Posterior vena cava (tissue), 2 donors: ENCODE measurements at places on chromosomes 4 and X. TPM values are rescaled to one million over a fixed set of nuclear protein-coding genes. Genes with fewer than 3 reads are reported as not detected.
A peak's percentile ranks its signal among the peaks of the same experiment; 100 is the strongest.

GSX2 gene
- total RNA-seq: not detected

SNX12 gene
- total RNA-seq: 59.3 TPM

- no peak for DNase-seq
Observed at GRCh38 chr4:142598132-142598531, 248.0 kb downstream of the INPP4B start.

SH3BGRL gene
- total RNA-seq: 227 TPM

DNA sequence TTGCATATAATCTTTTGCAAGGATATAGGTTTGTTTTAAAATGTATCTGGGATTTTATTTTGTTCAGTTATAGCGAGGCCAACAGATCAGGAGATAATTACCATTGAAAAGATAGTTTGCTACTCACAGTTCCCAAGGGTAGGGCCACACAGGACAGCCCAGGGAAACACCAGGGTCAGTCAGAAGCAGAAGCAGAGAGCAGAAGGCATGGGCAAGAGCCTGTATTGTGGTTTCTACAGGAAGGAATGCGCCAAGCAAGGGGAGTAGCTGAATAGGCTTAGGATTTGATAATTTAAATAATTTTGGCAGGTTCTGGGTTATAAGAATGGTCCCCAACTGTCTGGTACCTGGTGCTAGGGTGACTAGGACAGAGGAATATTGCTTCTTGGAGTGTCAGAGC is 61.6 kb downstream of the SYNPO2 start:
- no peak for DNase-seq

ZNF732 gene
- total RNA-seq: 0.19 TPM

SLC34A2 gene
- 0.19 TPM for total RNA-seq

DNA sequence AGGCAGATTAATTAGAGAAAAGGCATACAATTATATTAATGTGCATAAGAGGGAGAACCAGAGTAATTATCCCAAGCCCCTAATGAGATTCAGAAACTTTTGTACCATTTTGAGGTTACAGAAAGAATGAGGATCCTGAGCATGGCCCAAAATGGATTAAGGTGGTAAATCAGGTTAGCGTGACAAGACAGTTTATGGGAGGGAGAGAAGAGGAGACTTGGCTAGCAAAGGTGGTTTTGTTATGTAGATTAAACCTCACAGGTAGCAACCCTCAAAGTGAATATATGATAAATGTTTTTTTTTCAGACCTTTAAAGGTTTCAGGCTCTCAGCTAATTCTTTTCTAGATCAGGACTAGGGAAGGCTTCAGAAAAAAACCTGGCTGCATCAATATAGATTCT is 781.8 kb downstream of the FAM133A start:
- DNase-seq: no peak

DMP1 gene
- not detected for total RNA-seq

GRCh38 chrX:108435261-108435660 is 3.0 kb downstream of the COL4A6 start:
- DNase-seq: no peak

DNA sequence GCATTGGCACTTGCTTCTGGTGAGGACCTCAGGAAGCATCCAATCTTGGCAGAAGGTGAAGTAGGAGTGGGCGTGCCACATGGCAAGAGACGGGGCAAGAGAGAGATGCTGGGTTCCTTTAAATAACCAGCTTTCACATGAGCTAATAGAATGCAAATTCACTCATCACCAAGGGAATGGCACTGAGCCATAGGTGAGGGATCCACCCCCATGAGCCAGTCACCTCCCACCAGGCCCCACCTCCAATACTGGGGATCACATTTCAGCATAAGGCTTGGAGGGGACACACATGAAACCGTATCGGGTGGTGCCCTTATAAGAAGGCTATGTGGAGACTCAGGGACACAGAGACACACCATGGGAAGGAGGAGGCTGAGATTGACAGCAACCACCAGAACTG is 140.0 kb upstream of the MSX1 start:
- DNase-seq: no peak

DNA sequence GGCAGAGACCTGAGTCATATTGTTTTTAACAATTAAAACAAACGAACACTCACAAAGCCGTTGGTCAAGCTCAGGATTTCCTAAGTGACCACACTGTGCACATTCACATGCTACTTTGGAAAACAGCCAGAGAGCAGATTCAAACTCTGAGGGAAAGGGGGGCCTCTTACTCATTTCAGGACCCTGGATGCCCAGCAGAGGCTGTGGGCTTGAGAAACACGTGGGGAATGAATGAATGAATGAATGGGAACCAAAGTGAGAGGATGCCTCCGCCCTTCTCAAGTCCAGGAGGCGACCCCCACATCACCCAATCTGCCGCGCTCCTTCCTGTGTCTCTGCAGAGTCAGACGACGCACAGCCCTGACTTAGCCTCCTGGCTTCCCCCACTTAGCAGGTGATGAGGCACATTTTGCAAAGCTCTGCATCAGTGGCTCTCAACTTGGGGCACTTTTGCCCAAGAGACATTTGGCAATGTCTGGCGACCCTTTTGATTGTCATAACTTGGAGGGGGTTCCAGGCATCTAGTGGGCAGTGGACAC is 76.0 kb downstream of the ABLIM2 start:
- DNase-seq: peak; percentile 58

TCEAL5 gene
- 0.33 TPM for total RNA-seq

ARR3 gene
- total RNA-seq: not detected

TEX13B gene
- not detected for total RNA-seq

DNA sequence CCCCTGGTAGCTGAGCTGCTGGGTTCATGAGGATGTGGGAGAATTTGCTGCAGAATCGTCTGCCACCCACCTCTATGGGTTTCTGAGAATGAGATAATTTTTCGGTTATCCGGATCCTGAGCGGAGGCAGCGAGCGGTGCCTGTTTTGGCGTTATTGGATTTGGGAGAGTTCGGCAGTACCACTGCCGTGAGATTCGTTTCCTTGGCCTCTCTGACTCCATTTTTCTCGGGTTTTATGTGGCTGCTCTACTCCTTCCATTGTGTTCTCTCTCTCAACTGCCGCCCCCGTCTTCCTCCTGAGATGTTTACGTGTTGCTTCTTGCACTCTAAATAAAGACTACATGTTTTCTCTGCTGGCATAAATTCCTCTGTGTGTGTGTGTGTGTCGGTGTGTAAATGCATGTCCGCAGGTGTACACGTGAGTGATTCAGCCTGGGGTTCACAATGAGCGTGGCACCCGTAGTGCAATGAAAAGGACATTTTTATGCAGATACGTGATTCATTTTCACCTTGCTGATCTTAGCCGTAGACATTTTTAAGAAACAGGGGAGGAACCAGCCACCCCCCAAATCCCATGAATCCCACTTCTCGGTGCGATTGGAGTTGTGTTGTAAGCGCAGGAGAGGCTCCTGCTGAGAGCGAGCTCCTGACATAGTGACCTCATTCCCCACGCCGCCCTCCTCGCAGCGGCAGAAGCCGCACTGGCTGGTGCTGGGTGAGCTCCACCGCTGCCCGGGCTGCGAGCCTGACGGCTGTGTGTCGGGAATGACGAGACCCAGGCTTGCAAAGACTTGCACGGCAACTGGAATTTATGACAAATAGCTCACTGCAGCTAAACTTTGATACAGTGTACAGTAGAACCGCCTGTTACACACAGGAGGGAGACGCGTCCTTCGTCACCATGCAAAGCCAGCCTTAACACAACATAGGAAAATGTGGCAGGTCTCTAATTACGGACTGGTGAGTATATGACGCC is 82.2 kb downstream of the STOX2 start:
- DNase-seq: no peak

ZFX gene
- 69.9 TPM for total RNA-seq

ARX gene
- not detected for total RNA-seq

GRCh38 chr4:53075162-53075785 is 213.2 kb downstream of the RASL11B start:
- no peak for DNase-seq

DNA sequence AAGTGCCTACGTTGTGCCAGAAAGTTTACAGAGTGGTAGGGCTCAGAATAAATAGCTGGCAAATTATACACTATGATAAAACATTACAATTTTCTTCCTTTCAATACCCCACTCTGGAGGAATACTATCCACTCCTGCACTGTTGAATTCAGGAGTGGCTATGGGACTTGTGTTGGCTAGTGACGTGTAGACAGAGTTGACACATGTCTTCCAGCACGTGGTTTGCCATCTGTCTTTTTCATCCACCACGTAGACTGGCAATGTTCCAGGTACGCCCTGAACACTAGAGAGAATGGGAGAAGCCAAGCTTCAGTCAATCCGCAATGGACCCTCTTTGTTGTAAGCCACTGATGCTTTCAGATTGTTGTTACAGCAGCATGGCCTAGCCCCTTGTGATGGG is 168.8 kb upstream of the RBPJ start:
- DNase-seq: no peak

DCX gene
- total RNA-seq: not detected

DNA sequence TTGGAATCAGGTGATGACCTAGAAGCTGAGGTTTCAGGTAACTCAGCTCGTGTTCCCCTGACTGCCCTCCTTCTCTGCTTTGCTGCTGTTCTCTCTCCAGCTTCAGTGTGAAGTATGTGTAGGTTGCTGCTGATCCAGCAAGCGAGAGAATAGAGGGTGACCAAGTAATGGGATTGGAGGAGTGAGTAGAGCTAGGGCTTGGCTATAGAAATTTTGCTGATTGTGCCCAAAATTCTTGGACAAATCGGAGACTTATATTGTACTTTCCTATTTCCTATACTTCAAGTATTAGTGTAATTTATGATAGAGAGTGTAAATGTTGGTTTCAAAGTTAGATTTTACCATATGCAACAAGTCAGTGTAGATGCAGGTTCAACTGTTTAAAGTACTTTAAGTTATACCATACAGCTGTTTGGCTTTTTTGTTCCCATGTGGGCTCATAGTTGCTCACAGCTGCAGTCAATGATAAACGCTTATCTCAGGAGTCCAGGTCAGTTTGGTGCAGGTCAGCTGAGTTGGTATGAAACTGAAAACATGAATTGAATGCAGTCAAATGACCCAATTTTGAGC is 48.0 kb downstream of the RAPGEF2 start:
- DNase-seq: no peak

- no peak for DNase-seq
Observed at GRCh38 chrX:7110821-7111276, 36.7 kb upstream of the STS start.

DNA sequence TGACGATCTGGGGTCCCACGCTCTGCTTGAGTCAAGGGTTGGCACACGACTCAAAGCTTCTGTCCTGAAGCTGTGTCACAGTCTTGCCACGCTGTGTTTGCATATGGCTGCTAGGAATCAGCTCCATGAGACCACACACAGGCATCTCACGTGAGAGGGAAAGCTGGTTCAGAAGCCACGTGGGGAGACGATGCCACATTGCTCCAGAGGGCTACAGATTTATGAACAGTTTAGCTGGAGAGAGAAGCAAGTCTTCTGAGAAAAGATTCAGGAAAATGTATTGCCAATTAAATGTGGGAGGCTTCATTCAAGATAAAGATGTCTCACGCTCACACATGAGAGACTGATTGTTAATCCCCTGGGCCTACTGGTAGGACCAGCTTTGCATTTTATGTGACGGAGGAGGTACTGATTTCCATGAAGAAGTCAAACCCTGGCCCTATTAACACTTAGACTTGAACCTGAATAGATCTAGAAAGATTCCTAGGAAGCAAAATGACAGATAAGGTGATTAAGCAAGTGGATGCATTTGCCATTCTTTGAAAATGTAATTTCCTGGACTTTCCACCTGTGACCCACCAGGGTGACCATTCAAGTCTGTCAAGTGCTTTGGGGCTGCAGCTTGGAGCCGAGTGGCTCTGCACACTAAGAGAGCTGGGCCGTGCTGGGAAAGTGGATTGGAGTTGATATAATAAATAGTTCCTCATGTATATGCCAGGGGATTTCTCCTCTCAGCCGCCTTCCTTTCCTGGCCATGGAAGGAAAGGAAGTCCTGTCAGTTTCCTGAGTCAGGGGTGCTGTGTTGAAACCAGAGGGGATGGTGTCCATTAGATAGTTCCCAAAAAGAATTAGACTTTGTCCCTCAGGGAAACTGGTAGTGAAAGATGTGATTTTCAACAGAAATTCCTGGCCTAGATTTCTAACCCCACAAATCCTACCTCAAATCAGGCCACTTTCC is 29.0 kb downstream of the ENPP6 start:
- peak; percentile 13 for DNase-seq
